IMR-90 (cell line): ENCODE measurements at places on chromosomes 7 and 10. TPM values are rescaled to one million over a fixed set of nuclear protein-coding genes. Genes with fewer than 3 reads are reported as not detected.

DNA sequence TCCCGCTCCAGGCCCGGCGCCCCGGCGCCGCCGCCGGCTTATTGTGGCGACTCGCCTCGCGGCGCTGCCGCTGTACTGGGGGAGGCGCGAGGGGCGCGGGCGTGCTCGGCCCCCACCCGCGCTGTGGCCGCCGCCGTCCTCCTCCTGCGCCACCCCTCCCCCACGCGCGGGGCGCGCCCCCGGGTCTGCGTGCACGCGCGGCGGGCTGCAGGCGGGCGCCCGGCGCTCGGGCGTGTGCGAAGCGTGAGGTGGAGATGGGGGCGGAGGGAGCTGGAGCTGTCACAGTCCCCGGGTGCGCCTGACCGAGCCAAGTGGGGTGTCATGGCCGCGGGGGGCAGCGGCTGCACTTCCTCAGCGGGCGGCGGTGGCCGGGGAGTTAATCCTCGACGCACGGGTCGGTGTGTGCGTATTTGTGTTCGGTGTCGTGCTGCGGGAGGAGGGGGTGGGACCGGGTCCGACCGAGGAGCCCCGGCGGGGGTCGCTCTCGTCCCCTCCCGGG lies 672 bp downstream of the LCOR start:
- DNase-seq = peak; percentile 67

TRIM4 gene
- 11.5 and 13.4 TPM in 2 replicates for polyA plus RNA-seq

LRRN3 gene
- polyA plus RNA-seq = 6.1 and 6.9 TPM in 2 replicates

MYH16 gene
- polyA plus RNA-seq = 0.03 and 0.09 TPM in 2 replicates

DNA sequence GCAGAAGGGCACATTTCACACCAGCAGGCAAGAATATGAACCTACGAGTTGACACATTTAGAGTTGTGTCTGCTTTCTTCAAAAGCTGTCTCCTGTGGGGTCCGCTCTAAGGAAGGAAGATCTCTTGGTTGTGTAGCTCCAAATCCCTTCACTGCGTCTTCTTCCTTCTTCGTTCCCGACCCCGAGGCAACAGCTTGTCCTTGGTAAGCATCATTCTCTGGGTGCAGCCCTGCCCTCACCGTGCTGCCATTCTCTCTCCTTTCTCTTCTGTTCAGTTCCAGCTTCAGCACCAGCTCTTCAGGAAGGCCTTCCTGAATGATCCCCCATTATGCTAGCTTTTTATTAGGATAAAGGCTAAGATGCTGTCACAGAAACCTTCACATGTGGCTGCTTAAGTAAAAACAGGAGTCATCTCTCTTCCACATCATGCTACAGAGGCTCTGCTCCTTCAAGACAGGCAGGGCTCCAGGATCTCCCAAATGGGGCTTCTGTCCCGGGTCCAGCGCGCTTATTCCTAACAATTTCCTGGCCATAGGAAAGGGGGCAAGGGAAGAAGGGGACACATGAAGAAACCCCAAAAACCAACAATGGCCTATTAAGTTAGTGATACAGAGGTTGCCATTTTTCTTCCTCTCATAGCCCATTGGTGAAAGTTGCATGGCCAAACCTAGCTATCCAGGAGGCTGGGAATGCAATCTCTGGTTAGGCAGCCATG lies 52.2 kb upstream of the SHH start:
- no peak for DNase-seq

GRCh38 chr10:51000164-51000563 lies 74.1 kb upstream of the PRKG1 start:
- DNase-seq = peak; percentile 95

DNA sequence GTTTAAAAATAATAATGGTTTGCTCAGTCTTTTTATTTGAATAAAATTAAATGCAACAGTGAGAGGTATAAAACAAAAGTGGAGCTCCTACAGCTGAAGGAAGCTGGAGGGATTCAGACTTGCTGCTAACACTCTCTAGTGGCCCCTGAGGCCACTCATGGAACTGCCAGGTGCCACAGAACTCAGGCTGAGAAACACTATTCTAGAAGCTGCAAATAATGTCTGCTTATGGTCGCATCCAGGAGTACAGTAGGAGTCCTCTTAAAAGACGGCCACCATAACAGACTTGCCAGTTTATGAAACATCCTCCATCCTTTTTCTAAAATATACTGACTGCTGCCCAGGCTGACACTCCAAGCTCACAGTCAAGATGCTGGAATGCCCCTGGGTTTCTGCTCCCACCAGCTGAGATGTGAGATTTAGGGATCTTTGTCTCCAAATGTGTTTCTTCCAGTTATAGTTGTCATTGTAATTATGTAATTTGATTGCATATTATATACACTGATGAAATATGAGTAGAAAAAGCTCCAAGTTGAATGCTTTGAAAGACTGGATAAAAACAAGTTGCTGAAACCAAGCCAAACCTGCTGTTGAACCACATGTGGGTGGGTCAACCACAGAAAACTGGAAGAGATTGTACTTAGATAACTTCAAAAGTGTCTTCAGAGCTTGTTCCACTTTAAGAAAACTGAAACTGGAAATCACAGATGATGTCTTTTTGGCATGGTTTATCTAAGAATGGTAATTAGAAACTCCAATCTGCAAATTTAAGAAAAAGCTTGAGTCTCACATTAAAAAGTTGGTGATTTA lies 213.7 kb upstream of the AOAH start:
- DNase-seq = no peak

TSPAN13 gene
- polyA plus RNA-seq = 3.6 and 5.0 TPM in 2 replicates

DNA sequence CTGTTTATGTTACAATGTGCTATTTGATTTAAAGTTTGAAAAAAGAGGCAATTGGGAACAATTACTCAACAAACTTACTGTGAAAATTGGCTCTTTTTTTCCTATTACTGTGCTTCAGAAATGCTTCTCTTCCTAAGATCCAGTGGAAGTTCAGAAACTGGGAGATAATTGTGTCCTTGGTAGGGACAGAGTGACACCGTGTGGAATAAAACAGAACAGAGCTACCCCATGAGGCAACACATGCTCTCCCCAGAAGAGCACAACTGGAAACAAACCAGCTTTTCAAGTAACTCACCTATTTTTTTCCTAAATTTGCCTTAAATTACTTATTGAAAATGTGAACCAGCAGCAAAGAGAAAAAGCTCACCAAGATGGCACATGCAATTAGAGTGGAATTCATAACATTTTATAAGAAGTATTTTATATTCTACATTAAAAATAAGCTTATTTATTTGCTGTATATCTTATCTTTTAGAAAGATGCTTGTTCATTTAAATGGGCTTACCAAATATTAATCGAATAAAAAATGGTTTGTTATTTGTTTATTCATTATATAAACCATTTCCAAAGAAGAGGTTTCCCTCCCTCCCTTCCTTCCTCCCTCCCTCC lies 346.1 kb upstream of the ANKRD30A start:
- peak; percentile 81 for DNase-seq

GRCh38 chr7:29574659-29575058 lies 11.0 kb downstream of the PRR15 start:
- no peak for DNase-seq

PDE1C gene
- 10.9 and 14.2 TPM in 2 replicates for polyA plus RNA-seq
